Activated CD4-positive, alpha-beta T cell treated with anti-CD3 and anti-CD28 coated beads, Interleukin-10, Interleukin-2, amounts not matched to agents 100 ng/mL and 50 ng/mL, durations not matched to agents 16 hours and 8 hours (primary cell): ENCODE measurements at places on chromosomes 4 and X.

GRCh38 chr4:48153791-48154550 is 19.9 kb upstream of the TXK start:
- DNase-seq: no peak

GRCh38 chr4:62531264-62531663 is 1331.1 kb downstream of the ADGRL3 start:
- no peak for DNase-seq

DNA sequence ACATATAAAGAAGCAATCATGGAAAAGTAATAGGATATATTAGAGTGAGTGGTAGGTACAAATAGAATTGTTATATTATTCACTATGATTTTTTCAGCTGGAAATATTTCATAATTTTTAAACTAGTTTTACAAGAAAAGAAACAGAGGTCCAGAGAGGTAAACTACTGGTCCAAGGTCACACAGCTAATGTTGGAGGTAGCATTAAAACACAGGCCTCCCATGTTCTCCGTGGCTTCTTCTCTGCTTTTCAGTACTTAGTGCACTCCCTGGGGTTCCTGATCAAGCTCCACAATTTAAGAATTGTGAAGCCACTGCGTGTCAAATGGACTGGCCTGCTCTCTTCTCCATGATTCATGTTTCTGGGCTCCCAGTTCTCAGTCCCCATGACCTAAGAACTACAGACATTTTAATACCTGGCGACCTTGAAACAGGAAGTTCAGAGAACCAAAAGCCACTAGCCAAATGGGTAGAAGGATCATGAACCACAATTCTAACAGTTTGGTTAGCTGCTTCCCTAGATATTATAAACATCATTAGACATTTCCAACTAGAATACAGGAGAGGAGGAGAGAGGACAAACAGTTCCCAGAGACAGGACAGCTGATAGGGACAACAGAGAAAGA is 172.0 kb upstream of the KLF3 start:
- no peak for DNase-seq

DNA sequence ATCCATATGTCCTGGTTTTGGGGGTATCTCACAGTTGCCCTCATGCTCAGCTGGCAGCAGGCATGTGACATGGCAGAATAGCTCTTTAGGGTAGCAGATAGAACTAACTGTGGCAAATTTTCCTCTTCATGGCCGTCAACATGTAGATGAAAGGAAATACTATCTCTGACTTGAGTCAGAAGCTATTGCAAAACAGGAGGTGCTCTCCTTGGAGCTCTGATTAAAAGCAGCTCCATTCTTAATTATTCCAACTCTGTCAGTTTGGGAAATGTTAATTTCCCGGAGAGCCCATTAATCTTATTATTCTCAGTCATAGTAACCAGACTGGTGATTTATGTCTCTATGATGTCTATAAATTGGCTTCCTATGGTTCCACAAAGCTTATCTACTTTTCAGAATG is 18.2 kb downstream of the IL13RA1 start:
- no peak for DNase-seq

DNA sequence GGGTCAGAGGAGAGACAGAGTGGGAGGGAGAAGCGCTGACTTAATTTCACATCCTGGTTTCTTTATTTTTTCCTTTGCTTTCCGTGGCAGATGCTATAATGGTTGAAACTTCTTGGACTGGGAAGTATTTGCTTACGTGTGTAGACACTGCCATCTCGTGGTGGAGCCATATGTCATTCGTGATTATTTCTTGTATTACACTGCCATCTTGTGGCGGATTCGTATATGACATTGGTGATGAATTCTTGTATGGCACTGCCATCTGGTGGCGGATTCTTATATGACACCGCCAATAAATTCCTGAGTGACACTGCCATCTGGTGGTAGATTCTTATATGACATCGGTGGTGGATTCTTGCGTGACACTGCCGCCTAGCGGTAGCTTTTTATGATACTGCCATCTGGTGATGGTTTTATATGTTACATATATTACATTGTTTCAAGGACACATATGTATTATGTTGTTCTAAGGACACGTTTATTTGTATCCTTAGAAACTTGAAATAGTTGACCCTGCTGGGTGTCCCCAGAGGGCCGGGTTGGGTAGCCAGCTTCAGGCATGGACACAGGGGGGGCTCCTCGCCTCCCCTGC is 37.3 kb upstream of the CLCN4 start:
- peak; percentile 84 for DNase-seq

- DNase-seq: no peak
Observed at GRCh38 chr4:105415281-105415744, 58.5 kb downstream of the PPA2 start.

DNA sequence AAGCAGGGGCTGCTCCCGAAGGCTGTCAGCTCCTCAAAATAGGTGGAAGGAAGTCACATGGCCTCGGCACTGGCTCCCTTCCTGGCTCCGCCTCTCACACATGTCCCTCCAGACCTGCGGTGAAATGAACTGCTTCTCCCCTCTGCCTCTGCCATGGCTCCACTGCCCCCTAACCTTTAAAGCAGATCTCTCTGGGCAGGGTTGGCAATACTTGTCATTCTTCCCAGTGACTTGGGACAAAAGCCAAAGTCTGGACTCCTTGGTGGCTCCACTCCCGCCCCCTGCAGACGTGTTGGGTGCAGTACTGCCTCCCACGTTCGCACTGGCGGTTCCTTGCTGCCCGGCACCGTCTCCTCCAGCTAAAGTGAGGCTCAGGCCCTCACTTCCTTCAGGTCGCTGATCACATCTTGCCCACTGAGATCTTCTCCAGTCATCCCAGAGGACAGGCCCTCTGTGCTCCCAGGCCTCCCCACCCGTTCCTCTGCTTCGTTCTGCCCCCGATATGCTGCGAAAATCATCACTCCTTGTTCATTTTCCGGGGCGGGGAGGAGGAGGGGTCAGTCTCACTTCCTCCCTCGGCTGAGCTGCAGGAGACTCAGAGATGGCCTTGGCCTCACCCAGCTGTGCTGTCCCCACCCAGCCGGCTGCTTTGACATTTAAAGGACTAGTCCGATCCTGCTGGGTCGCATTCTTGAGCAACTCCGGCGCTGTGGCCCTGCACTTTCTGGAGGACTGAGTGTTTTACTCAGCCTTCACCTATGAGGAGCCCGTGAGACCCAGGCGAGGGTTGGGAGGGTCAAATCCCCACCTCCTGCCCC is 97.4 kb downstream of the PHKA2 start:
- DNase-seq: peak; percentile 37

DNA sequence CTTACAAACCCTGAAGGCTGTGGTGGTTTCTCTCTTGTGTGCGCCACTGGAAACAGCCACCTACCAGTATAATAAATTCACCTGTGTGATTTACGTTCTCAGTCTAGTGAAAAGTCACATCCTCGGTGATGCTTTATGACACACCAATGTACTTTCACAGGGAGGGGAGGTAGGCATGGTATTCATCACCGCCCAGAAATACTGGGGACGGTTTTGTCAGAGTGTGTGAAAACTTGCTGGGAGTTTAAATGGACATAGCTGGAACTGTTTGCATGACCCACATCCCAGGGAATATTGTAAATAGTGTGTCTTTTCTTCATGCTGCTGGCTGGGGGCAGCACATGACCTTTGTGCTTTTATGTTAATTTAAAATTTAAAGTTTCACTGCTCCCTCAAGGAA is 421.8 kb downstream of the MAPK10 start:
- no peak for DNase-seq

- DNase-seq: no peak
Observed at GRCh38 chr4:6972911-6973310, 63.3 kb downstream of the TBC1D14 start.

DNA sequence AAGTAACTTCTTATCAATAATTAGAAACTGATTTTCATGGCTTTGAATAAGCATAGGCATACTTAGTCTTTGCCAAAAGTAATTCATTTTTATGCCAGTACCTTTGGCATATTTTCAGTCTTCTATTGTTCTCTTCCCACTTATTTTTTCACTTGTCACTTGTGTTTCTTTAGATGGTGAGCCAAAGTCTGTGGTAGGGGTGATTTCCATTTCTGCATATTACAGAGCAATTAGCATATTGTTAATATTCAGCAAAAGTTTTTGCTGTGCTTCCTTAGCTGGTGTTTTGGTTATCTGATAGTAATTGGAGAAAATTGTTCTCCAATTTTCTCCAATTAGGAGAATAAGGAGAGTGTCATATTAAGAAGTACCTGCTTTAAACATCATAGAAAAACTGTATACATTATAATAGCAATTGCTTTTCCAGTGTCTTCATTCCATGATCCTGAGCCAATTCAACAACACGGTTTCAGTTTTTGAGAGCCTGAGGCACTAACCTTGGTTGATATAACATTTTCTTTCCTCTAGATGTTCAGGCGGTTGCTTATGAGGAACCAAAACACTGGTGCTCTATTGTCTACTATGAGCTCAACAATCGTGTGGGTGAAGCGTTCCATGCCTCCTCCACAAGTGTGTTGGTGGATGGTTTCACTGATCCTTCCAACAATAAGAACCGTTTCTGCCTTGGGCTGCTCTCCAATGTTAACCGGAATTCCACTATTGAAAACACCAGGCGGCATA is 64.7 kb downstream of the SMAD1 start:
- no peak for DNase-seq

DNA sequence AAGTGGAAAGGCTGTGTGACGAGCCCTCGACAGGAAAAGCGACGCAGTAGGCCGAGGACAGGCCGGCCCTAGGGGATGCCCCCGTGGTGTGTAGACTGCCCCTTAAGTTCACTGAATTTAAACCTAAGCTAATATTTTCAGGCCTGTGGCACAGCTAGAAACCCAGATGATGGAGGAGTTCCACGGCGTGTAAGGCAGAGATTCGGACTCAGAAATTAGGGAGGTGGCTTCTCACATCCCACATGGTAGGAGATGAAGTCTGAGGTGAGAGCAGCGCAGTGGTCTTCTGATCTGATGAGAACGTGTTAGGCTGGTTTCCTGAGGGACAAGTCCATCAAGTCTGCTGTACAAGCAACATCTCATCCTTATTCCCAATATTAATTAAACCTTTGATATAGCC is 7.8 kb downstream of the LRP2BP start:
- no peak for DNase-seq

DNA sequence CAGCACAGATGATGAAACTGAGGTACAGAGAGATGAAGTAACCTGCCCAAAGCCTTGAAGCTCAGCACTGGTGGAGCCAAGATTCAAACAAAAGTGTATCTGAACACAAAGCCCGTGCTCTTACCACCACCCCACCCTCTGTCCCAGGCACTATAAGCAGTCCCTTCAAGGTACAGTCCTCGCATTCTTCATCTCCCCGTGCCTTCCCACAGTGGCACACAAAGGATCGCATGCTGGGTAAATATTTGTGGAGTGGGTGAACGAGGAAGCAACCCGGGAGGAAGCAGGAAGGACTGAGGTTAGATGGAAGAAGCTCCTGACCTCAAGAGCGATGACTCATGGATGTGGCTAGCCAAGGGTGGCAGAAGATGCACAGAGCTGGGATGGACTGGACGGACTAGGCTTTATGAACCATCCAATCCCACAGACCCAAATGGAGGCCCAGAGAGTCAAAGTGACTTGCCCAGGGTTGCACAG is 18.4 kb downstream of the IQSEC2 start:
- peak; percentile 63 for DNase-seq

DNA sequence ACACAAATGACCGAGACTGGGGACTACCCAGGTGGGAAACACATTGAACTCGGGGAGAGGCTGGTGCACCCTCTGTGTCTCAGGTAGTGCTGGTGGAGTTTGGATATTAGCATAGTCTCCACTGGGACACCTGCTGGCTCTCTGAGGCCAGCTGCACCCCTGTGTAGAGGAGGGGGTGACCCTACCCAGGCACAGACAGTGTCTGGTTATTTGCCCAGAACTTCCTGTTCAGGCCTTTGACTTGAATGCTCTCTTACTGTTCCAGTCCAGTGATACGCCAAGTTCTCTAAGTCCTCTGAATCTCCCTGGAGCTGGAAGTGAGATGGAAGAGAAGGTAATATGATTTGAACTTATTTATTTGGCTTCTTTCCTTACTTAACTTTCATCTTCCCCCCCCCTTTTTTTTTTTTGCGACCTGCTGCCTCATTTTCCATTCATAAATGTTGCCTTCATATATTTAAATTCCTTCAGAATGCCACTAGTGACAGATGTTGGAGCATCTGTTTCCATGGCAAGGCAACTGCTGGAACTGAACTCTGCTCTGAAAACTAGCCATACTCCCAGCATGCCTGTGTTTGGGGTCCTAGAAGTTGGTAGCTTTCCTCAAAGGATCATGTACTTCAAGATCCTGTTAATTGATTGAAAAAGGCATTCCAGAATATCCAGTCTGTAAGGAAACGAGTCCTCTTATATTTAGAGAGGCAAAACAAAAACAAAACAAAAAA is 76.7 kb downstream of the AASDH start:
- DNase-seq: no peak

- peak; percentile 37 for DNase-seq
Observed at GRCh38 chr4:48898733-48899431, 7.7 kb downstream of the OCIAD2 start.

GRCh38 chr4:98556451-98556850 is 102.0 kb downstream of the TSPAN5 start:
- DNase-seq: no peak

DNA sequence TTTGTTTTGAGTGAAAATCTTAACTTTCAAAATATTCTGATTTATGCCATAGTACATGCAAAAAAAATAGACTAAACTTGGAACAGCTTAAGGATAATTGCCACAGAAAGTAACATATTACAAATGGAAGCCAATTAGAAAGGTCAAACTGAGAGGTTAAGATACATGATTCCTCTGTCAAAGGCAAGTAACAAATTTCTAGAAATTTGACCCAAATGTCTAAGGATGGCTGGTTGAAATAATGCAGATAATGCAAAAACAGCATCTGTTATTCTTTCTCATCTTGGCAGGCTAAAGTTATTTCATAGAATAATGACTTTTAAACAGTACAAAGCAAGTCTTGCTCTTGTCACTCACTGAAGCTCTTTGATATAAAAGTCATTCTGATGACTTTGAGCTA is 10.5 kb downstream of the FGF5 start:
- DNase-seq: no peak

- DNase-seq: no peak
Observed at GRCh38 chr4:127018381-127018780, 614.4 kb upstream of the INTU start.

DNA sequence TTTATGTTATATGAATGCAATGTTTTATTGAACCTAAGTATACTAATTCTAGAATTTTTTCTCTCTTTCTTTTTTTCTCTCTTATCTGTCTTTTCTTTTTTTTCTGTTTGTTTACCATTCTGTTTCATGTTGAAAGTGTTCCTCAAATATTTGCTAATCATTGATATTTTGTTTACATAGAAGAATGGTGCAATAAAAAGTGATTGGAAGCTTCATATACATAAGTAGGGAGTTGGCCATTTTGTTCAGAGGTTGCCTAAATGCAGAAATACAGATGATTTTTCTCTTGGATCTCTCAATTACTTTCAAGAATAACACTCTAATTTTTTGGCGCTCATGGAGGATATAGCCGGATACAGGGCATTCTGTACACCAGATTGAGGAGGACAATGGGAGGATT is 5.7 kb upstream of the SERTM2 start:
- no peak for DNase-seq
